ENCODE measurements at places on chromosomes 2 and 18.

GRCh38 chr2:11703700-11704099, 33.7 kb upstream of the NTSR2 start:
- DNase-seq = no peak

GRCh38 chr2:182763311-182763912, 47.4 kb downstream of the DNAJC10 start:
- no peak for DNase-seq

- DNase-seq = peak; percentile 61
Measured at GRCh38 chr2:127674241-127675209, 805 bp downstream of the LIMS2 start.

GRCh38 chr2:136179602-136179975, 61.6 kb upstream of the CXCR4 start:
- DNase-seq = no peak

DNA sequence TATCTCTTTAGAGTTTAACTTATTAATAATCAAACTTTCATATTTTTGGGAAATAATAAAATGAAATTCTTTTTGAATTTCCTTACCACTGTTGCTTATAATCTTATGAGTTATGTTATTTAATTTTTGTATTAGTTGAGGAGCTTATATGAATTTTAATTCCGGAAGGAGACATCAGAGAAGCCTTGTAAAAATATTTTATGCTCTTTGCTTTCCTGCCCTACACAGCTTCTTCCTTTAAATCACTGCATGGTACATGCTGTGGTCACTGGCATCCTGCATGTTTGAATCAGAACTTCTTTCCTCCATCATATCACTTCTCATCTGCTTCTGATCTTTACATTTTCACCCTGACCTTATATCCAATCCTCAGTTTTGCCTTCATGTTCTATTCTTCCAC, 266.7 kb upstream of the ZSWIM2 start:
- DNase-seq = no peak

DNA sequence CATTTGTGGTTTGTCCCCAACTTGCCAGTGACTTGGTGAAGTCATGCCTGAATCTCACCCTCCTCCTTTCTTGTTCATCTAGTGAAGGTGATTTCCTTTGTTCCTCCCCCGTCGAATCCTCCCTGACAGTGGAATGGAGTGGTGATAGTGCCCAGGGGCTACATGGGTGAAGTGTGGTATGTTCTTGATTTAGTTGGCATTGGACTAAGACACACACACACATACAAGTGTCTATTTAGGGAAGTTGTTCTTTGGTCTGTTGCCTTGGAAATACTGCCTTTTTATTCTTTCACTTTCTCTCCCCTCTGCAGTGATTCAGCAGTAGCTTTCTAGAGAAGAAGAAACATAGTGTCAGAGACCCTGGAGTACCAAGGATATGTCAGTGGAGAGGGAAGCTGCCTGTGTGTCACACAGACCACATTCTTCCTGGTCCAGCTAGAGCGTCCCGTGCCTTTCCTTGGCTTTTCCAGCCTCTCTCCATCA, 10.9 kb downstream of the INPP4A start:
- no peak for DNase-seq

DNA sequence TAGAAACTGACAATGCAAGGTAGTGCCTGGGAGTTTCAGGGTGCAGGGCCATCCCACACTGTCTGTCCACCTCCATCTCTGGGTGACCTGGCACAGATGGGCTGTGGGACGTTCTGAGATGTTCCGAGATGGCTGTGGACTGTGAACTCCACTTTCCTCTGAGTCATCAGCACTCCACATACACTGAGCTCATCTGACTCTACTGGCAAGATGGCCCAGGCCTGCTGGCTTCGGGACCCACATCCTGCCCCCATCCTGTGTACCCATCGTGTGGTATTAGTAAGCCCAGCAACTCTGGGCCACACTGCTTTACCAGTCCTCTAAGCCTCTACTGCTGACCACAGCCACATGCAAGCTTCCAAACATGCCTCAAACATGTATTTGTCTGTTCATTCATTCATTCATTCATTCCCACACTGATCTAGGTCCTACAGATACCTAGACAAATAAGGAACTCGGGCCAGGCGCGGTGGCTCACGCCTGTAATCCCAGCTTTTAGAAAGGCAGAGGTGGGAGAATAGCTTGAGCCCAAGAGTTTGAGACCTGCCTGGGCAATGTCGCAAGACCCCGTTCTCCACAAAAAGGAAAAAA, 124.8 kb upstream of the CXCR4 start:
- no peak for DNase-seq

- no peak for DNase-seq
Measured at GRCh38 chr2:235740821-235741220, 247.0 kb downstream of the AGAP1 start.

DNA sequence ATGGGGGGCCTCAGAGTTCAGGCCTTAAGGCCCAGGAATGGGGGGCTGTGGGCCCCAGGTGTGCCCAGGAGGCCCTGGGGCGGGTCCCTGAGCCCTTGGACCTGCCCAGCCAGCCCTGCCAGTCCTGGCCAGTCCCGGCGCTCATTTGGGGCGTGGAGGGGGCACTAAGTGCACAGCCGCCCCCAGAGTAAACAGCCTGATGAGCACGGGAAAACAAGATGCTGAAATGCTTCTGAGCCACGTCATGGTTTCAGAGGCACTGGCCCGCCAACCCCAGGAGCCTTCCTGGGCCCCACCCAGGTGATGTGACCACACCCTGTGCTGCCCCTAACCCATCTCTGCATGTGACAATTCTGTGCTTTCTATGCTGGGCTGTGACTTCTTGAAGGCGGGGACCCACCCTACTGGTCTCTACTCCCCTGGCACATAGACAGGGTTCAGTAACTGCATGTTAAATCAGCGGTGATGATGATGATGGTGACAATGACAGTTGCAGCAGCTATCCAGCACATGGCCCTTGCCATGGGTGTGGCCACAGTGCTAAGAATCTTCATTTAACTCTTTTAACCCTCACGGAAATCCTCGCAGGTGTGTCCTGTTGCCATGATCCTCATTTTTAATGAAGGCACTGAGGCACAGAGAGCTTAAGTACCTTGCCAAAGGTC, 28.1 kb upstream of the ASPRV1 start:
- DNase-seq = no peak

- no peak for DNase-seq
Measured at GRCh38 chr18:10660179-10660884, 134.5 kb downstream of the NAPG start.

DNA sequence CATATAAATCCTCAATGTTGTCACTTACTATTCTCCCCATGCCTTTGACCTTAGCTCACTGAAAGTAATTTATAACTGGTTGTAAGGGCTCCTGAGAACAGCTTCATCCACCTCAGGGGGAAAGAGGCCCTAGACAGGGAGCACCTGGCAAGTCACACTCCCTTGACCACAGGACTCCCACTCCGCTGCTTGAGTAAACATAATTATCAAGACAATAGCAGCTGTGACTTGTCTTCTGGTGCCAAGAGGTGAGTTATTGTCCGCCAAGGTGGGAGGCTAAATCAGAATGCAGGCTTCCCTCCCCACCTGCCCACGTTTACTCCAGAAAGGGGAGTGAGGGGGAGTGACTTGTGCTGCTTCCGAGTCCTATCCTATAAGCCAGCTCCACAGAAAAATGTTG, 230.6 kb upstream of the LRATD1 start:
- no peak for DNase-seq

- DNase-seq = peak; percentile 73
Measured at GRCh38 chr2:43611987-43612894, 16.4 kb upstream of the THADA start.

DNA sequence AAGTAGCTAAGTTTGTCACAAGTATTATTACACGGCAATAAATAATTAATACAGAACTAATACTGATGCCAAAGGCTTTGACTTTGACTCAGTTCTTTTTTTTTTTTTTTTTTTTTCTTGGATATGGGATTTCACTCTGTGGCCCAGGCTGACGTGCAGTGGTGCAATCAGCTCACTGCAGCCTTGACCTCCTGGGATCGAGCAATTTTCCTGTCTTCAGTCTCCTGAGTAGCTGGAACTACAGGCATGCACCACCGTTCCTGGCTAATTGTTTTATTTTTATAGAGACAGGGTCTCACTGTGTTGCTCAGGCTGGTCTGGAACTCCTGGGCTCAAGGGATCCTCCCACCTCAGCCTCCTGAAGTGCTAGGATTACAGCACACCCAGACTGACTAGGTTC, 284.5 kb downstream of the SS18 start:
- DNase-seq = no peak

DNA sequence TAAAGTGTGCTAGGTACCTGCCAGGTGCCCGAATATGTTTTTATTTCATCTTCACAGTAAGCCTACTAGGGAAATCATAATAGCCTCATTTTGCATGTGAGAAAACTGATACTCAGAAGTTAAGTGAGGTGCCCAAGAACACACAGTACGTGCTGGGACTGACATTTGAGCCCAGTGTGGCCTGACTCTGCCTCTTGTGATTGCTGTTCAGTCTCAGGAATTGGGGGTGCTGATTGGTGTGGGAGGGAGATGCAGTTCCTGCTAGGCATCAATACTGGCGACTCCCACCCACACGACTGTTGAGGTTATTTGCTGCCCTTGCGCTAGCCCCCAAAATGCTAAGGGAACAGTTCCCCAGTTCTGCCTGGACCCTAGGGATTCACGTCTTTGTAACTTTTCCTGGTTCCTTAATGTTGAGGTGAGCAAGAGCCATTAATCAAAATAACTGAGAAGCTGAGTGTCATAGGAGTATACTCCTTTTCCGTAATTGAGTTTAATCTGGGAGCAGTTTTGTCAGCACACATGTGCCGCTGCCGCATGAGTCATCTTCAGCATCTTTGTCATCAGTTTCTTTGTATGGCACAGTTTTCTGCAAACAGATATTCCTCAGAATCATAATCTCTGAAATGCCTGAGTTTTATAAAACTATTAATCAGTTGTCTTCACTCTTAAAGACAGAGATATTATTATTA, 120.7 kb downstream of the NCK2 start:
- no peak for DNase-seq

- DNase-seq = no peak
Measured at GRCh38 chr2:80926168-80926567, 621.6 kb upstream of the LRRTM1 start.

- peak; percentile 59 for DNase-seq
Measured at GRCh38 chr2:199739413-199740110, 111.4 kb downstream of the FTCDNL1 start.

DNA sequence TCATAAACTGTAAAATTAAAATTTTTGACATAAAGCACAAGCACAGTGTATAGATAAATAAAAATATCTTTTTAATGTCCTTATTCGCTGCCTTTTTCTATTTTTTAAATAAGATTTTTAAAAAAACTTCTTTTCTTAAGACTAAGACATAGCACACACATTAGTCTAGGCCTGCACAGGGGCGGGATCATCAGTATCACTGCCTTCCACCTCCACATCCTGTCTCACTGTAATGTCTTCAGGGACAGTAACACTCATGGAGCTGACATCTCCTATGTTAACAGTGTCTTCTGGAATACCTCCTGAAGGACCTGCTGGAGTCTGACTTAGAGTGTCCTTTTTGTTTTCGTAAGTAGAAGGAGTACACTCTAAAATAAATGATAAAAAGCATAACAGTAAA, 33.0 kb downstream of the VAPA start:
- DNase-seq = no peak

- no peak for DNase-seq
Measured at GRCh38 chr2:234577191-234577590, 80.3 kb upstream of the ARL4C start.

DNA sequence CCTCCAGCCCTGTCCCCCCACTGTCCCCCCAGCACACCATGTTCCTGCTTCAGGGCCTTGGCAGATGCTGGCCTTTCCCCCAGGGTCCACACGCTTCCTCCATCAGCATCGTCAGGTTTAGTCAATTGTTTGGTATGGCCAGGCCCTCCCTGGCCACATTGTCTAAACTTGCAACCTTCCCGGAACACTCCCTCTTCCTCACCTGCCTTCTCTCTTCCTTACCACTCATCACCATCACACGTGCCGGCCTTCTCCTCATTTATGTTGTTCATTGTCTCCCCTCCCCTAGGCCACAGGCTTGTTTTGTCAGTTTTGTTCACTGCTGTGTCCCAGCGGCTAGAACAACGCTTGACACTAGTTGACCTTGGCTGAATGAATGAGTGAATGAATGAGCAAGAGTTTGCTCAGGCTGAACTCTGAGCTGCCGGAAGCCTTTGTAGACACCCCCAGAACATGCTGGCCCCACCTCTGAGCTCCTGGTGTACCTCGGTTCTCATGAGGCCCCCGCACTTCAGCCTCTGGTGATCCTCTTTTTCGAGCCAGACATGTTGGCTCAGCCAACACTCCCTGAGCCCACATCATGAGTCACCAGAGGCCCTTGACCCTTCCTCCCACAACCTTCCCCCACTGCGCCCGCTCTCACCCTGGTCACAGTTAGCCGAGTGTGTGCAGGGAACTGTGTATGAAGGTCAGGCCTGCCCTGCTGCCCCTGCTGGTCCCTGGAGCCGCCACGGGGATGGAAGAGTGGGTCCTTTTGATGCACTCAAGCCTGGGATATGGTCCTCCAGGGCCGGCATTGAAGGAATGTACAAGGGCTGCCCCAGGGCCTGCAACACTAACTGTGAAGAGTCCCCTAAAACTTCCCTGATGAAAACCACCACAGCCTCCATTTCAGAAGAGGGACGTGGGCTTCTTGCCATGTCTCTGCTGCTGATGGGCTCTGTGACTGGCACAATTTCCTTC, 57.5 kb downstream of the HS1BP3 start:
- DNase-seq = peak; percentile 89

DNA sequence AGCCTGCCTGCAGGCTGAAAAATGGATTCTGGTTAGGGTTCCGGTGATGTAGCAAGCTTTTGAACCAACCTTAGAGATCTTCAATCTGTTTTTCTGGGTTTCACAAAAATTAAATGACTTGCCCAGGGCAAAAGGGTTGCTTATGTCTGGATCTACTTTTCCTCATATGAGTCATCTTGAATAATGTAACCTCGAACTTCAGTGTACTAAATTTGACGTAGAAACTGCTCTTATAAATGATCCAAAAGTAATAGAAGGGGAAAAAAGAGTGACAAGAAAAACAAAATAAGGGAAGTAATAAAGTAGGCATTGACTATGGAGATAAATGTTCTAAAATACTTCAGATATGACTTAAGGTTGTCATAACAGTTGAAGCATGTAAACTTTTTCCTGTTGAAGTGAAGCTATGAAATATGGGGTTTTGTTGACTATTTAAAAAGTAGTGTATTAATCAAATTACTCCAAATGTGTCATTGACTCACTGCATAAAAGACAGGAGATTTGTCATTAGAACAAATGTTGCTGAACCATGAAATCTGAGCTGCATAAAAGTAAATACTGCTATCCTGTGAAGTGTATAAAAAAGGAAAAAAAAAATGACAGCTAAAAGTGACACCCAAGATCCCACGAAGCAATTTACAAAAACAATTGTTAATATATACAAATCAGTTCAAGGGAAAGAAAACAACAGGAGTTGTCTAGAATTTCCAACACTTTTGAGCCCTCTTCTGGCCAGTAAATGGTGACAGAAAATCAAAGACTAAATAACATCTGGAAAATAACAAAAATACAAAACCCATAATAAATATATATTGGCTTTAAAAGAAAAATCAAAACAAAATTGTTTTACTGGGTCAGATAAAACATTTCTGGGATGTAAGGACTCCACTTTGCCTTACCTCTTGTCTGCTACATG, 103.6 kb upstream of the SERPINE2 start:
- no peak for DNase-seq

GRCh38 chr2:152421521-152422370, 86.8 kb downstream of the FMNL2 start:
- peak; percentile 64 for DNase-seq

- DNase-seq = no peak
Measured at GRCh38 chr2:21748501-21748900, 624.7 kb downstream of the TDRD15 start.

GRCh38 chr2:65417509-65418085, 14.8 kb downstream of the SPRED2 start:
- DNase-seq = no peak

GRCh38 chr2:238272156-238272555, 16.3 kb downstream of the PER2 start:
- no peak for DNase-seq
